Dorsolateral prefrontal cortex (tissue), 122 donors: ENCODE measurements at places on chromosomes 5 and 9.
A peak's percentile ranks its signal among the peaks of the same experiment; 100 is the strongest.

DNA sequence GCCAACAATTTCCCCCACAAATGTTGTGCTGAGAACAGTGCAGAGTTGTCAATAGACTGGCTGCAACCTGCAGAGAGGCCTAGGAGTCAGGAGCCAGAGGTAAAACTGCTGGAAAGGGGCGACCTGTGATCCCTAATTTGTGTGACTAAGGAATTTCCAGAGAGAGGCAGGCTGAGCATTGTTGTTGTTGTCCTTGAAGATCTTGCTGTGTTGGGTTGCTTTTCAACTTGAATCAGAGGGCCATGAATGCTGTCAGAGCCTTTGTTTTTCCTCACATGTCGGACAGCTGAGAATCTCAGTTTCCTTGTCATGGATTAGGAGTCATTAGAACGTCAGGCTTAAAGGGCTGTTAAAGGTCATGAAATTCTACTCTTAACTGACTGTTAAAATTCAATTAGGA lies 134.6 kb upstream of the ASTN2 start:
- DNase-seq: no peak

DNA sequence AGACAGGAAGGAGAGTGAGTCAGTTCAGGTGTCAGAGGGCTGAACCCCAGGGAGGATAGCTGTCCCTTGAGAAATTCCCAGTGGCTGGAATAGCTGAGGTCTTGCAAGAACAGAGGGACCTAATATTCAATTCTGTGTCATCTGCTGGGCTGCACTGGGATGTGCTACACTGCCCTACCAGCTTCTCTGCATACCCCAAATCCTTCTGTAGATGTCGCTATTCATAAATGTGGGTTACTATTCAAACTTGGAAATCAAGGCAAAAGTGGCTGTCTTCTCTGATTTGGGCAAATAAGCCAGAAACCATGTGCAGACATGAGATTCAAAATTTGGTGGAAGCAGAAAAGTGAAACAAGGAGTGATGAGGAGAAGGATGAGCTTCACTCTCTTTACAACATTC lies 16.3 kb downstream of the TNFSF8 start:
- DNase-seq: no peak

DNA sequence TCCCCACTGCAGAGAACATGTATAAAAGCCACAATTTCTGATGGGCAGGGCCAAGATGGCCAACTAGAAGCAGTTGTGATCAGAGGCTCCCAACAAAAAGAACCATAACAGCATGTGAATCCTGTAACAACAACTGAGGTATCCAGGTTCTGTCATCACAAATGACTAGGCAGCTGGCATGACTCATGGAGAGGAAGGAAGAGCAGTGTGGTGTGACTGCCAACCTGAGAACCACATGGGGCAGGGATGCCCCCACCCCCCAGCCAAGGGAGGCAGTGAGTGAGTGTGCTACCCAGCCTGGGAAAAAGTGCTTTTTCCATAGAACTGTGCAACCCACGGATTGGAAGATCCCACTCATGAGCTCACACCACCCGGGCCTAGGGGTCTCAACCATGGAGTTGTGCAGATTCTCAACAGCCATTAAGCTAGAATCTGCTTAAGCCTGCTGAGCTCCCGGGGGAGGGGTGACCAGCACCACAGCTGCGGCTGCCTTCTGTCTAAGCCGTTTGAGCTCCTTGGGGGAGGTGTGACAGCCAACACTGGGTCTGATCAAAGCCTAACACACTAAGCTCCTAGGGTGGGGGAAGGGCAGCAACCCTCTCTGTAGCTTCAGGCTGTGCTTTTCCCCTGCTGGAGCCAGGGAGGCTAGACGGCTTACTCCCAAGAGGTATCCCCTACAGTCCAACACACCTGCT lies 80.1 kb upstream of the DMAC1 start:
- no peak for DNase-seq

DNA sequence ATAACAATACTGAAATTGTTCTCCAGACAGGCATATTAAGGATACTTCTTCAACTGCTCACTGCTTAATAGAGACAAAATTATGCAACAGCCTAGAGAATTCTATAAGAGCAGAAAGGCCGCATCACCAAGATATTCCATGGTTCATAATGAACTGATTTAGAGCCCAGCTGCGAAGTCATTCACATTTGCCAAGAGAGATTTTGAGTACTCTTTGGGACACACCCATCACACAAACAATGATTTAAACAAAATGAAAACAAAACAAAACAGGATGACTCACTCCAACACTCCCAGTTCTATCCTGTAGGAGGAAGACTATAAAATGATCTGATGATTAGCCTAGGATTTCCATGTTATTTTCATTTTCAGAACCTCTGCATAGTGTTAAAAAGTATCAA lies 145.7 kb upstream of the GNA14 start:
- DNase-seq: no peak

DNA sequence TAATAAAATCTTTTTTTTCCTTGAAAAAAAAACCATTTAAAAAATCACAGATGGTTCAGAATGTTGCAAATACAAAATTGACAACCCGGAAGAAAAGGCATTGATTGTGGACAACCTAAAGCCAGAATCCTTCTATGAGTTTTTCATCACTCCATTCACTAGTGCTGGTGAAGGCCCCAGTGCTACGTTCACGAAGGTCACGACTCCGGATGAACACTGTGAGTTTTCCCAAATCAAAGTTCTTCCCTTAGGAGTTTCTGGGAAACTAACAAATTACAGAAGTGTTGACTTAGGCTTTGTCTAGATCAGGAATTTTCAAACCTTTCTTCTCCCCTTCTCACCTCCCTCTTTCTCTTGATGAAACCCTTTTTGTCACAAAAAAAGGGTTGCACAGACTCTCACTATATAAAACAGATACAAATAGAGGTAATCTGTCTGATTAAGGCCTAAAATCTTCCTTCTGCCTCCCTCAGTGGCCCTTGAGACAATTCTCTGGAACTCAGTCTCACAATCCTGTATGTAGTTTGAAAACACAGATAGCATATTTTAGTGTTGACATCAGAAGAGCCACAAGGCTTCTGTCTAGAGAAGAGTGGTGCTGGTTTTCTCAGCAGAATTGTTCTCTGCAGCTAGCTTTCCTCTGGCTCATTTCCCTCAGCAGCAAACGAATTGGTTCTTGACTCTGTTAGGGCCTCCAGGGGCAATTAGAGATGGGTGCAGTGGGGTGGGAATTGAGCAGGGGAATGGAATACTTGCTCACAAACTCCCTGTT lies 79.5 kb downstream of the OSMR start:
- DNase-seq: no peak

- no peak for DNase-seq
Measured at GRCh38 chr5:312845-313244, 8.7 kb upstream of the AHRR start.

GRCh38 chr5:169762338-169763095 lies 125.4 kb downstream of the DOCK2 start:
- DNase-seq: no peak

GRCh38 chr9:73133022-73133651 lies 18.5 kb upstream of the ANXA1 start:
- DNase-seq: no peak

GRCh38 chr9:133421615-133422542 lies at the start of gene ADAMTS13:
TSS of gene ADAMTS13 (plus strand) at chr9:133422367. CDS start at chr9:133422444, 77 bp downstream.
- DNase-seq: peak; percentile 22

DNA sequence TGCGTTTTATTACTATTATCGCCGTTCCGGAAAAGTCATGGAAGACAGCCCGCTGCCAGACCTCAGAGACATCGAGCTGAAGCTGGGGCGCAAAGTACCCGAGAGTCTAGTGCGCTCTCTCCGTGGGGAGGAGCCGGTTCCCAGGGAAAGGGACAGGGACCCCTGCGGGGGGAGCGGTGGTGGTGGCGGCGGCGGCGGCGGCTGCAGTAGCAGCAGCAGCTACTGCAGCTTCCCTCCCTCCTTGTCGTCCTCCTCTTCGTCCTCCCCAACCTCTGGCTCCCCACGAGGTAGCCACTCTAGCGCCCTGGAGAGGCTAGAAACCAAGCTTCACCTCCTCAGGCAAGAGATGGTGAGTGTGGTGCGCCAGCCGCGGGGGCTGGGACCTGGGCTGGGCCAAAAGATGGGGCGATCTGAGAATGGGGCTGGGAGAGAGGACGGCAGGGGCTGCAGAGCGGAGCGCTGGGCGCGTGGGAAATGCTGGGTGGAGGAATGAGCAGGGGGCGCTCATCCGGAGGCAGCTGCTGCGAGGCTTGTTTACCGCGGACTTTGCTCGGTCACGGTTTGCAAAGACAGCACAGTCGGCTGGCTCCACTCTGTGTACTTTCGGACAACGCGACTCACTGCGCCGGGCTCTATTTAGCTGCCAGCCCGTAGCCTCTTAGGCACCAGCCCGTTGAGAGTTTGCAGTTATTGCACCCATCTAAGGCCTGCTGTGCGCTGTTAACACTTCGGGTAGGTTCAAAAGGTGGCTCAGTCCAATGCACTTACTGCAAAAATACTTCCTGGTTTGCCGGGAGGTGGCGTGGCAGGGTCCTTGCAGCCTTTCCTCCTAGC lies 1.1 kb downstream of the LURAP1L start:
- DNase-seq: peak; percentile 83

GRCh38 chr9:76266649-76267283 lies 127.5 kb downstream of the RFK start:
- DNase-seq: no peak

- DNase-seq: no peak
Measured at GRCh38 chr9:81631218-81631745, 58.1 kb downstream of the TLE1 start.

- no peak for DNase-seq
Measured at GRCh38 chr5:164038128-164038783, 532.8 kb downstream of the MAT2B start.

DNA sequence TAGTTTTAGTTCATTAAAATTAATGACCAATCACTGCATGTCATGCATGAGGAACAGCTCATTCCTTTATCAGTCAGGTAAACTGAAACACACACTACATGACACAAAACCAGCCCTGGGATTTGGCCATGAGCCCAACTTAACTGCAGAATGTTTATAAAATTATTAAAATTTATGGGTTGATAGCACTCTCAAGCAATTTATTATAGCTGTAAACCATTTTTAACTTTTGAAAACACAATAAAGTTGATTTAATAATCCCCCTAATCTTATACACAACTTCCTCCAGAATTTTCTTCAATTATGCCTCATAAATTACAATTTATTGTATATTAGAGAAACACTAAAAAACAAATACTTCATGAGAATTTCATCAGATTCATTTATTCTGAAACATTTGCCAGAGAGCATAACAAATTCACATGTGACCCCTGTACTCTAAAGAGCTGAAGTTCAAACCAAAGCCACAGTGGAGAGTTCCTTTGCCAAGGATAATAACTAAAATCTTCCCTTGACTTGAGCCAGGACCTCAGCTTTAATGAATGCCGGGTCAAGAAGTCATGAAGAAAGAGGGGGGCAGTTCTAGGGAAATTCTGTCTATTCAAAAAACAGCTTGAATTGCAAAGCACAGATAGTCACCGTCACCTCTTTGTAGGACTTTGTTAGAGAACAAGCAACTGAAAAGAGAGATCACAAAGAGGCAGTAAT lies 763.7 kb upstream of the GRAMD2B start:
- DNase-seq: no peak

- peak; percentile 41 for DNase-seq
Measured at GRCh38 chr5:176732306-176732705, 78.1 kb upstream of the UNC5A start.

DNA sequence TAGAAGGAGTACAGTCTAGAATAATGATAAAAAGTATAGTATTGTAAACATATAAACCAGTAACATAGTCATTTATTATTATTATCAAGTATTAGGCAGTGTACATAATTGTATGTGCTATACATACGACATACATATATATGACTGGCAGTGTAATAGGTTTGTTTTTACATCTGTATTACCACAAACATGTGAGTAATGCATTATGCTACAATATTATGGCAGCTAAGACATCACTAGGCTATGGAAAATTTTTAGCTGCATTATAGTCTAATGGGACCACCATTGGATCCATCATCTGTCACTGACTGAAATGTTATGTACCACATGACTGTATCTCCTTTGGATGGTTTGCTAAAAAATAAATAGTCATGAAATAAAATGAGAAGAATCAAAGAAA lies 530.0 kb downstream of the PRR16 start:
- no peak for DNase-seq

GRCh38 chr5:66697796-66698564 lies 101.8 kb downstream of the MAST4 start:
- DNase-seq: no peak

GRCh38 chr5:3393122-3393919 lies 202.3 kb upstream of the IRX1 start:
- no peak for DNase-seq
